ENCODE measurements at places on chromosomes 4 and X.

DNA sequence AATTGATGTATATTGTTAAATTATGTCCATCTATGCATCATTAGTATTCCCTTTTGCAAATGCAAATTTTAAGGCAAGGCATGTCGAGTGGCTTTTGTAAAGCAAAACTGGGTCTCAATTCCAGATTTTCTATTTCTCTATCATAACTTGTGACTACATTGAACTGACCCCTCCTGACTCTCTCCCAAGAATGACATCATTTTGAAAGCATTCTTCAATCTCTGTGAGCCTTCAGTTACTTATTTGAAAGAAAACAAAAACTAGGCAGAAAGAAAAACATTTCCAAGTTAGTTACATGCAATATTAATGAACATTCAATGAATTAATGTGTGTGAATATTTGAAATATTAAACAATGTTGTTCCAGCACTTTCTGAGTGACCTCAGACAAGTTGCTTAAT is 314.3 kb upstream of the CLNK start:
- no peak for DNase-seq

DNA sequence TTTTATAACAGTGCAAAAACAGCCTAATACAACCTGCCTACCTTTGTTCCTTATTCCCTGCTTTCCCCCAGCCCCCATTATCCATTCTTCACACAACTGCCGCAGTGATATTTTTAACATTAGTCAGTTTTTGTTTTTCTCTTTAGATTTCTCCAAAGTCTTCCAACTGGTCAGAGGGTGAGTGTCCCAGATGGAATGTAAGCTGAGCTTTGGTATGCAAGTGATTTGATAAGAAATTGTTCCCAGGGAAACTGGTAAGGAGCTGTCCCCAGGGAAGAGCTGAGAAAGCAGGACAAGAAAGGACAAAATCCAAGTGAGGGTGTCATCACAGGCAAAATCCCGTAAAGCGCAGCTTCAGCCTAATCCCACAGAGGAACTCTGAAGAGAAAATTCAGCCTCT is 475.5 kb upstream of the ADGRL3 start:
- DNase-seq: peak; percentile 61

- no peak for DNase-seq
Observed at GRCh38 chr4:160864253-160864652, 1299.5 kb downstream of the FSTL5 start.

GRCh38 chr4:100826067-100826466 is 308.2 kb upstream of the EMCN start:
- DNase-seq: no peak

- no peak for DNase-seq
Observed at GRCh38 chr4:147349193-147349592, 131.7 kb upstream of the EDNRA start.

- DNase-seq: no peak
Observed at GRCh38 chr4:8645753-8646124, 53.2 kb downstream of the CPZ start.

GRCh38 chrX:41067721-41068120 is 17.5 kb upstream of the USP9X start:
- no peak for DNase-seq

DNA sequence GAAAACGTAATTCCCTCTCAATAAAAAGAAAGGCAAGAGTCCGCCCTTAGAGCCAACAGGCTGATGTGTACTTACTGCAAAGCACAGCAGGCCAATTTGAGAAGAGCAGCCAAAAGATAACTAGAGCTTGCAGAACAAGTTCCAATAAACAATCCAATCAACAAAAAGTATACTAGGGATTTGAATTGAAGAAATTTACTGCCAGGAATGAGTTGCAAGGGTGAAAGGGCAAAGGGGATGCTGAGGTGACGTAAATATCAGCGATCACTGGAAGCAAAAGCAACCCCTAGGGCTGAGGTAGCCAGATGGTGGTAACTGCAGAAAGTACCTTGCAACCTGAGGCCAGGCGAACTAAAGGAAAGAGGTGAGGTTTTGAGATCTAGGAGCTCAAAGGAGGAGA is 152.1 kb upstream of the TENM3 start:
- no peak for DNase-seq

DNA sequence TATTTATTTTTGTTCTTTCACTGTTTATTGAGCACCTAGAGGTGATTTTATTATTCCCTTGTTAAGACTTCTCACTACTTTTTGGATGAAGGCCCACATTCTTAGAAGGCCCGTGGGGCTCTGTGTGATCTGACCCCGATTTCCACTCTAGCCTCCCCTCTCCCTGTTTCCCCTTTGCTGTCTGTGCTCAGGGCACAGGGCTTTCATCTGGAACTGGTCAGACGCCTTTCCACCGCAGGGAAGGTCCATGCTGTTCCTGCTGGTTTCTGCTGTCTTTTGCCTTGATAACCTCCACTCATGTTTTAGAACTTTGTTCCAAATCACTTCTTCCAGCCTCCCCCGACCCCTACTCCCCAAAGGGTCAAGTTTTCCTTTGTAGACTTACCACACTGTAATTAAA is 31.3 kb upstream of the ANAPC4 start:
- peak; percentile 30 for DNase-seq

DNA sequence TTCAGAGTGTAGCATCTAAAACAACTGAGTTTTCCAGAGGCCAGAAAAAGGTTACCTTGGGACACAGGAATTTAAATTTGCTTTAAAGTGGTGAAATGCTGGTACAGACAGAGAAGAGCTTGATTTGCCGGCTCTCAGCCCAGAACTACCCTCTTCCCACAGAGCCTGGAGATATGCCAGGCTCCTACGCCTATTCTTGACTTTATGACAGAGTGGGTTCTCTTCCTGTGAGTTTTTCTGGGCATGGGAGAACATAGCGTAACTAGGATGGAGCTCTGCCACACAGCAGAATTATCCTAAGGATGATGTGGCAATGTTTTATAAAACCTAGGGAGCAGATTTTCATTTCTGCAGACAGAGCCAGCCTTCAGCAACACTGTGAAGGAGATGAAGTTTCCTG is 241.8 kb downstream of the GRIA3 start:
- DNase-seq: peak; percentile 73

DNA sequence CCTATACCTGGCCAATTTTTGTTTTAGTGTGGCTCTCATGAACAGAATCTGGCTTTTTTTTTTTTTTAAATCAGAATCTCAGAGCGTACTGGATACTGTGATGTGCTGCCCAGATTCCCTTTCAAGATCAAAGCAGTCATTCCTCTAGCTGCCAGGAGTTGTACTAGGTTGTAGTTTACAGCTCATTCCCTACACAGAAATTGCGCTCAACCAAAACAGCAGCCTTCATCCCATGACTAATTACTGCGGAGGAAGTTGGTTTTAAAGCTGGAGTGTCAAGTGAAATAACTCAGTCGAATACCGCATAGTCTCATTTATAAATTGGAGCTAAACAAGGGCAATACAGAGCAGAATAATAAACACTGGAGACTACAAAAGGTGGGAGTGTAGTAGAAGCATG is 12.2 kb upstream of the TMPRSS11B start:
- no peak for DNase-seq

DNA sequence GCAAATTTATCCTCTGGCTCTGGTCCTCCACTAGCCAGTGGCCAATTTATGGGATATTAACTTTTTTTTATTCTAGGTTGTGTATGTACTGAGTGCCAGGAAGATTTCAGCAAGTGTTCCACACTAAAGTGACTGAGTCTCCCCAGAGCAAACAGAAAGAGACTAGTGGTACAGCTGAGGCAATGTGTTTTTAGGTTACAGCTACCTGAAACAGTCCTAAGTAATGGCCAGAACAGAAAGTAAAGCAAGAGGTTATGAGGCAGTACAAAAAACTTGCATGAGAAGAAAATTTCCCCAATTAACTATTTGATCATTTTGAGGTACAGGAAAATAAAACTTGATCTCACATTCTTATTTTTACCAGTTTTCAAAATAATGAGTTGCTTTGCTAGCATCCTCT is 31.2 kb downstream of the PRDM8 start:
- DNase-seq: no peak

GRCh38 chrX:3550160-3550751 is 163.2 kb downstream of the PRKX start:
- DNase-seq: peak; percentile 45

- DNase-seq: no peak
Observed at GRCh38 chrX:43910012-43910411, 27.8 kb upstream of the MAOB start.

DNA sequence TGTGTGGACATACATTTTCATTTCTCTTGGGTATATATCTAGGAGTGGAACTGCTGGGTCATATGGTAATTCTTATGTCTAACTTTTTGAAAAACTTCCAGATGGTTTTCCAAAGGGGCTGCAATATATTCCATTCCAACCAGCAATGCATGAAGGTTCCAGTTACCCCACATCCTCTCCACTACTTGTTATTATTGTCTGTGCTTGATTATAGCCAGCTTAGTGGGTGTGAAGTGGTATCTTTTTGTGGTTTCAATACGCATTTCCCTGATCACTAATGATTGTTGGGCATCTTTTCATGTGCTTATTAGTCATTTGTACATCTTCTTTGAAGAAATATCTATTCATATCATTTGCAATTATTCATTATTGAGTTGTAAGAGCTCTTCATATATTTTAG is 31.5 kb upstream of the S100G start:
- DNase-seq: no peak

DNA sequence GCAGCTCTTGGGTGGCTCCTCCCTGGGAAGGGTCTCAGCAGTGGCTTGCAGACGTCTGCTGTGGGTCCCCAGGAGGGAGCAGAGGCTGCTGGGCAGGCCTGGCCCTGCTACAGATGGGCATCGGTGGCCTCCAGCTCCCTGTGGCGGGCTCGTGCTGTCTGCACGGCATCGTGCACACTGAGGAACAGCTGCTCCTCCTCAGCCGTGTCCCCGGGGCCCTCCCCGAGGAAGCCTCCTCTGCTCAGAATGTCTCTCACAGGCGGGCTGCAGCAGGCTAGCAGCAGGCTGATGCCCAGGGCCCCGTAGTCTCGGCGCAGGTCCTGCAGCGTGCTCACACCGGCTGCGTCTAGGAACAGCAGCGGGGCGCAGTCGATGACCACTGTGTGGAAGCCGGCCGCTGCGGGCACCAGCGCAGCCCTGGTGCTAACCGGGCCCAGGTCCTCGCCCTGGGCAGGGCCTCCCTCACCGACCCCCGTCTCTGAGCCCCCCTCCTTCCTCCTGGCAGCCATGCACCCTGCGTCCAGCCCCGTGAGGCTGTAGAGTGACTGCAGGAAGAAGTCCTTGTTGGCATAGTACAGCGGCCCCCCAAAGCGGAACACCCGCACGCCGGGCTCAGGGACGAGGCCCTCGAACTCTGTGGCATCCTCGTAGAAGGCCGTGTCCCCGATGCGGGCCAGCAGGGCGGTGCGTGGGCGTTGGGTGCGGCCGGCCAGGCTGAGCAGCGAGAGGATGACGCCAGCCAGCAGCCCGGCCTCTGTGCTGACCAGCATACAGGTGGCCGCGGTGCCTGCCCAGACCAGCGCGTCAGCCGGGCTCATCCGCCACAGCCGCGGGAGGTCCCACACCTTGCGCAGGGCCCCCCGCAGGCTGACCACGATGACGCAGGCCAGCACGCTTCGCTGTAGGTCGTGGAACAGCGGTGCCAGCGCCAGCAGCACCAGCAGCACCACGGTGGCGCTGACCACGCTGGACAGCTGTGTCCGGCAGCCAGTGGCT is 2.2 kb downstream of the IDUA start:
- DNase-seq: peak; percentile 11

GRCh38 chr4:105509291-105509690 is 35.4 kb upstream of the PPA2 start:
- DNase-seq: no peak

GRCh38 chr4:148224476-148224875 is 217.7 kb downstream of the NR3C2 start:
- DNase-seq: no peak

DNA sequence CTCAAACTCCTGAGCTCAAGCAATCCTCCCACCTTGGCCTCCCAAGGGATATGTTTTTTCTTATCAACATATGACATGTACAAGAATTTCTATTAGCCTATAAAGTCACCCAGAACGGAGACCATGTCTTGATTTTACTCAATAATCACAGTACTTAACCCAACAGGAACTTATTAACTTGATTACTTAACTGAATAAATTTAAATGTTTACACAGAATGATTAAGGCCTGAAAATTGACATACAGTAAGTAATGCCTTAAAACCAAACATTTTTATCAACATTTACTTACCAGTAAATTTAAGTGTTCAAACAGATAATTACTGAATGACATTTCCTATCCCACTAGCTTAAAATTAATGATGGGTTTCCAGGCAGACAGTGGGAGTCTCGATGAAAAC is 25.4 kb downstream of the EIF4E start:
- DNase-seq: no peak

GRCh38 chrX:105483011-105483410 is 262.5 kb upstream of the TEX13A start:
- peak; percentile 88 for DNase-seq

- DNase-seq: peak; percentile 24
Observed at GRCh38 chr4:143186649-143187048, 1.9 kb downstream of the USP38 start.

GRCh38 chr4:137124278-137124932 is 407.9 kb downstream of the PCDH18 start:
- peak; percentile 85 for DNase-seq

DNA sequence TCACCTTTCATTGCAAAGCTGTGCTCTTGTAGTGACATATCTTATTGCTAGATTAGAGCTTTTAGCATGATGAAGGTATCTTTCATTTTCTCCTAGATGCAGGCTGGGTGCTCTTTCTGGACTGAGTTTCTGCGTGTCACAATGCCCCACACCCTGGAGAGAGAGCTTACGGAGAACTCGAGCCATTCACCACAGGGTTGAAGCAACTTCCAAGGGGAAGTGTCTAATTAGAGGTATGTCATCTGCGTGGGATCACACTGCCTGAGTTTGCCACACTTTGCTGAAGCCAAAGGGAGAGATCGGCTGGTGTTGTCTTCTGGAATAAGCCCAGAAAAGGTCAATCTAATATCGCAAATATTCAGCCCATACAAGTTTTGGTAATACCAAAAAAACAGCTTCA is 179.3 kb upstream of the MBNL3 start:
- DNase-seq: no peak

DNA sequence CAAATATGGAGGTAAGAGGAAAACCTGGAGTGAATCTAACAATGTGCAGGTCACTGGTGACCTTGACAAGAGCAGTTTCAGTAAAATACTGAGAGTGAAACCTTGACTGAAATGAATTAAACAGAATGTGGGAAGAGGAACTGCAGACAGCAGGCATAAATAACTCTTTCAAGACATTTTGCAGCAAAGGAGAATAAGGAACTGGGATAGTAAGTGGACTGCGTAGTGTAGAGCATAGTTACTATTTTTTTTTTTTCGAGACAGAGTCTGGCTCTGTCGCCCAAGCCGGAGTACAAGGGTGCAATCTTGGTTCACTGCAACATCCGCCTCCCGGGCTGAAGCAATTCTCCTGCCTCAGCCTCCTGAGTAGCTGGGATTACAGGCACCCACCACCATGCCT is 24.0 kb downstream of the RBMX start:
- no peak for DNase-seq

Data from fibroblast of mammary gland (primary cell).